ENCODE measurements at places on chromosomes 3 and 15. TPM values are rescaled to one million over a fixed set of nuclear protein-coding genes. Genes with fewer than 3 reads are reported as not detected.

The AHSG gene
- total RNA-seq: not detected

The HEXA gene
- total RNA-seq: 46.7 TPM

The PCLAF gene
- total RNA-seq: 61.5 TPM

The TMCO5A gene
- not detected for total RNA-seq

The PRR20G gene
- not detected for total RNA-seq

The ARHGEF26 gene
- 6.6 TPM for total RNA-seq

The MOBP gene
- total RNA-seq: not detected

The RASGRP1 gene
- total RNA-seq: 1.6 TPM

The ZNF860 gene
- 0.34 TPM for total RNA-seq

The FBN1 gene
- 73.7 TPM for total RNA-seq

DNA sequence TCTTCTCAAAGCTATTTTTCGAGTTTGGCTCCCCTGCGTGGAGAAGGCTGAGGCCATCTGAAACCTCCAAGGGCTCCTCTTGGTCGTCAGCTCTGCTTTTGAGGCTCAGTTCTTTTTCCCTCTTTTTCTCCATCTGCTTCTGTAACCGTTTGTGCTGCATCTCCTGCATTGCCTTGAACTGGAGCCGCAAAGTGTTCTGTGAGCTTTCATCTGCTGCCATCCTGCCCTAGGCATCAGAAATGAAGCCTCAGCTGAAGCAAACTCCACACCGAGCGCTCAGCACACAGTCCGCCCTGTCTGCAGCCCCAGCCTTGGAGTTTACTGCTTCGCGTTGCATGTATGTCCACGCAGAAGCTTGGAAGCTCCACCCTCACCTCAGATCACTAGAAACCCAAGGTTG lies 14.9 kb downstream of the CCDC13 start:
- no peak for DNase-seq

- no peak for DNase-seq
These were observed 5.2 kb downstream of the GOLGA8B start for GRCh38 chr15:34578283-34578674.

DNA sequence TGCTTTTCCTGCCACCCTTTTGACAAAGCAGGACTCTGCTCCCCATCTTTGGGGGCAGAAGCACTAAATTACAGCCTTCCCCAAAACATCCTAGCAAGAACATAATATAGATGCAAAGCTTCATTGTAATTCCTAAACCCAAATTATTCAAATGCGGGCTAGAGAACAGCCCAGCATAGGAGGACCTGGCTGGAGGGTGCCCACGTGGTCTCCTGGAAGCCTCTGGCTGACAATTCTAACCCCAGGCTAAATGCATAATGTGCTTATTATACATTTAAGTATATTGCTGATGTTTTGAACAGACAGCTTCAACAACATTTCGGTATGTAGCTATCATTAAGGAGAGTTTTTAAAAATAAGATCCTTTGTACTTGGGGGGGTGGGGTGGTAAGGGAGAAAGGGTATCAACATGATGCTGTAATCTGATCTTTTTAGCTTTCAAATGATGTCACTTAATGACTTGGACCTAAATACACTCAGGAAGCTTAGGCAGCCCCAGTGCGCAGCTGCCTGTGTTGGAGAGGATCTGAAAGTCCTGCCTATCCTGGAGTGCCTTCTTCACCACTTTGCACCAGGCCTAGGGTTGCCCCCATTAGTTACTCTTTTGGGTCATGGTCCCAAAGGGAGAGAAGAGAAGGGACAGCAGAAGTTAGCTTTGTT lies 57.2 kb upstream of the USP3 start:
- no peak for DNase-seq

GRCh38 chr15:70669966-70670658 lies 93.2 kb downstream of the UACA start:
- no peak for DNase-seq

DNA sequence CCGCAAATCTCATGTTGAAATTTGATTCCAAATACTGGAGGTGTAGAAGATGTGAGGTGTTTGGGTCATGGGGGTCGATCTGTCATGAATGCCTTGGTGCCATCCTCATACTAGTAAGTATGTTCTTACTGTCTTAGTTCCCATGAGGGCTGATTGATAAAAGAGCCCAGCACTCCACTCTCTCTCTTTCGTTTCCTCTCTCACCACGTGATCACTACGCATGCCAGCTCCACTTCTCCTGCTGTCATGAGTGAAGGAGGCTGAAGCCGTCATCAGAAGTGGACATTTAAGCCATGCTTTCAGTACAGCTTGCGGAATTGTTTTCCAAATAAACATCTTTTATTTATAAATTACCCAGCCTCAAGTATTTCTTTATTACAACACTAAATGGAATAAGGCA lies 6.1 kb downstream of the OR5H15 start:
- DNase-seq: no peak

DNA sequence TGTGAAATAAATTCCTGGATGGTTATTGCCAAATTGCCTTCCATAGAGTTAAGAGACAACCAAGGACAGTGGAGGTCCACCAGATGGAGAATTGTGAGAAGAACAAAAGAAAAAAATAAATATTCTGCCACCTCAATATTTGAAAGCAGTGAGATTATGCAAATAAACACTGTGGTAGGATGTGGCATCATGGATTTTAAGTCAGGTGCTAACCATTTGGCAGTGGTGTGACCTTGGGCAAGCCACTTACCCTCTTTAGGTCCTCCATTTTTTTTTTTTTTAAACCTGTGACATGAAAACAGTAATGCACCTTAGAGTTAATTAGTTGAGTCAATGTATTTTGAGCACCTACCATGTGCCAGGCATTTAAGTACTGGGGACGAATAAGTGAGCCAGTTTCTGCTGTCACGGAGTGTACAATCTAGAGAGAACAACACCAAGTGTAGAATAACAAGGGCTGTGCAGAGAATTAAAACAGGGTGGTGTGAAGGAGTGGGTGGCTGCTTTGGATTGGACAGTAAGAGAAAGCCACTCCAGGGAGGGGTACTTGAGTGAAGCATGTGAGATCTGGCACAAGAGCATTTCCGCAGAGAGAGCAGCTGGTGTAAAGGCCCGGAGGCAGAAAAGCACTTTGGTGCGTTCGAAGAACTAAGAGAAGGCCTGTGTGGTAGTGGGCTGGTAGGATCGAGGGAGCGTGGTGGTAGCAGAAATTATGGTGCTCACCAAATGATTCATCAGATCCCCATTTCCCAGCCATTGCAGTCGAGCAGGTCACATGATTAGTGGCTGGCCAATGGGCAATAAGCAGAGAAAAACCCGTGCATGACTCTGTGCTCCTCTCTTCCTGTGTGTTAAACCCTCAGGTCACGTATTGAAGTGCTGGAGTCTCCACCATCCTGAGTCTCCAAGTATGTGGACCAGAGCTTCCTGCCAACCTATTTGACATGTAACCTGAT lies 39.2 kb downstream of the CCK start:
- DNase-seq: peak; percentile 21

- DNase-seq: peak; percentile 51
These were observed 111.2 kb downstream of the LSM3 start for GRCh38 chr3:14289590-14290461.

GRCh38 chr3:113143353-113143752 lies 68.0 kb upstream of the BOC start:
- DNase-seq: no peak

DNA sequence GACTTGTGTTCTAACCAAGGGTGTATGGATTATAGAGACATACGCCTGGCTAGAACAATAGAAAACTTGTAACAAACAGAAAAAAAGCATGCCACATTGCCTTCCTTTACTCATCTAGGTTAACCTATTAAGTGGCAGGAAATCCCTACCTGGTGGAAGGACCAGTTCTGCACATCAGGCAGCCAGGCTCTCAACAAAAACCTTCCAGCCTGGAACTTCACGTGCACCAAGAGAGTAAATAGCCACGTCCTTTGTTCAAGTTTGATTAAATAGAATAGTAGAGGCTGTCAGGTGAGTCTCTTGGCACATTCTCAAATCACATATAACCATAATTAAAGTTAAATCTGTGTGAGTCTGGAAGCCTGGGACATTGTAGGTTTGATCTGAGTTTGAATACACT lies 85.0 kb upstream of the DPH6 start:
- DNase-seq: no peak

GRCh38 chr3:189841473-189842205 lies 210.4 kb downstream of the TP63 start:
- DNase-seq: no peak

GRCh38 chr15:63046917-63047760 lies 4.6 kb downstream of the TPM1 start:
- peak; percentile 66 for DNase-seq

- peak; percentile 33 for DNase-seq
These were observed 374.1 kb downstream of the RORA start for GRCh38 chr15:60854858-60855564.

GRCh38 chr15:48963524-48964113 lies at the start of gene SHC4:
Gene SHC4 (minus strand): TSS chr15:48963919. CDS start chr15:48963015, 904 bp downstream.
- DNase-seq: peak; percentile 78

DNA sequence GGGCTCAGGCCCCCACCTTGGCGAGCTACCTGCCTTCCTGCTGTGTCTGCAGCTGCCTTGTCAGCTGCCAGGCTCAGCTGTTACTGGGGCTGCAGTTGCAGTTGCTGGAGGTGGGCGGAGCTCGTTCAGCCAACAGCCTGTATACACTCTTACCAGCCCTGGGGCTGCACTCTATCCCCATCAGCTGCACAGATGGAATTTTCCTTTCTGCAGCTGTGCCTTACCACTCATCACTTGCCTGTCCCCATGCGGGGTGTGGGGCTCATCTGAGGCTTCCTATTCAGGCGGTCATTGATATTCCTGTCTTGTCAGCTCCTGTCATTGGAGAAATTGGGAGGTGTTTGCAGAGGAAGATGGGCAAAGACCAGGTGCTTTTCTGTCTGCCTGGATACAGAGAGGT lies 9.1 kb upstream of the SYN2 start:
- DNase-seq: no peak

DNA sequence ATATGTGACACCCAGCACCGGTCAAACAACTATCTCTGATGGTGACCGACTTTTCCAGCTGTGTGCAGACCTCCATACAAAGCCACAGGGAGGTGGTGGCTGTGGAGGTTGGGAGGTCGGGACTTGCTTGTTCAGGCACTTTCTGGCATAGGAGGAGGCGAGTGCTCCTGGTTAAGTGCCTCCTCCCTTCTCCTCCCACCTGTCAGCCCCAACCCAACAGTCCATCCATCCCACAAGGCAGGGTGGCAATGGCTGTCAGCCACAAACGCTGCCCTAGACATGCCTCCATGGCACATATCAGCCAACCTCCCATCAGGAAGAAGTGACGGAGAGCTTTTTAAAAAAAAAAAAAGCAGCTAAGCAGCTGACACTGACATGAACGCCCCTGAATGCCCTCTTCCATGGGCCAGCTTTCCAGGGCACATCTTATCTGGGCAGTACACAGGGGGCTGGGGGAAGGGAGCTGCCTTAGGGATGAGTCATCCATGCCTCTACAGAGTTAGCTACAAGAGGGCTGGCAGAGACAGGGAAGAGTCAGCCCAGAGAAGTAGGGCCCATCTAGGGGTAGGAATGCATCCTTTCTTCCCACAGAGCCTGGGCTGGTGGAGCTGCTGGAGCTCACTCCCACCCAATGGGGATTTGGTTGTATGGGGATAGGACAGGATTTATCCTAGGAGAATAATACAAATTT lies 41.2 kb downstream of the CCDC12 start:
- peak; percentile 92 for DNase-seq

- DNase-seq: no peak
These were observed 1097.8 kb downstream of the NAALADL2 start for GRCh38 chr3:175956964-175957363.

GRCh38 chr3:135263331-135263730 lies 468.3 kb downstream of the EPHB1 start:
- DNase-seq: no peak

DNA sequence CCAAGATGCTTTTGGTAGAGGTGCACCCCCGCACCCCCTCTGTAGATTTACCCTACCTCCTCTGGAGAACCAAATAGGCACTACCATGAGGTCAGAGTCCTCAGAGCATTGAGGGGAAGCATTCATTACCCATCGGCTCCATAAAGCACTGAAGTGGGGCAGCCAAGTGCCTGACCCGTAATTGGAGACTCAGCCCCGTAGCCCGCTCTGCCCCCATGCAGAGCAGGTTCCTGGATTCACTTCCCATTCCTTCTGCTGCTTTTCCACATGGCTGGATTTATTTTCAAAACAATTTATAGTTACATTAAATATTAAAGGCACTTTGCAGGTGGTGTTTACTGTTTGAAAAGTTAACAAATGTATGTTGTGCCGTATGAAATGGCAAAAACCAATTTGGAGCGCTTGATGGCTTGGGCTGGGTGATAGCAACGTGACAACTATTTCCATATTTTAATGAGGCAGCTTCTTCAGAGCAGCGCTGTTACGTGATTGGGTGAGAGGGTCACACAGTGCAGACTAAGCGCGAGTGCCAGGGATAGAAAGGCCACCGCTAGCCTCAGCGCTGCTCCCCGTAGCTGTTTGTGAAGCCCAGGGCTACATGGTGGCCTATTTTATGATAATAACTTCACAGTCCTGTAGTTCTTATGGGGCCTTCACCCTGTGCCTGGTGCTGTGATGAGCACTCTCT lies 373.8 kb upstream of the PROK2 start:
- no peak for DNase-seq

GRCh38 chr15:80970018-80970657 lies 19.5 kb downstream of the MESD start:
- DNase-seq: peak; percentile 61

DNA sequence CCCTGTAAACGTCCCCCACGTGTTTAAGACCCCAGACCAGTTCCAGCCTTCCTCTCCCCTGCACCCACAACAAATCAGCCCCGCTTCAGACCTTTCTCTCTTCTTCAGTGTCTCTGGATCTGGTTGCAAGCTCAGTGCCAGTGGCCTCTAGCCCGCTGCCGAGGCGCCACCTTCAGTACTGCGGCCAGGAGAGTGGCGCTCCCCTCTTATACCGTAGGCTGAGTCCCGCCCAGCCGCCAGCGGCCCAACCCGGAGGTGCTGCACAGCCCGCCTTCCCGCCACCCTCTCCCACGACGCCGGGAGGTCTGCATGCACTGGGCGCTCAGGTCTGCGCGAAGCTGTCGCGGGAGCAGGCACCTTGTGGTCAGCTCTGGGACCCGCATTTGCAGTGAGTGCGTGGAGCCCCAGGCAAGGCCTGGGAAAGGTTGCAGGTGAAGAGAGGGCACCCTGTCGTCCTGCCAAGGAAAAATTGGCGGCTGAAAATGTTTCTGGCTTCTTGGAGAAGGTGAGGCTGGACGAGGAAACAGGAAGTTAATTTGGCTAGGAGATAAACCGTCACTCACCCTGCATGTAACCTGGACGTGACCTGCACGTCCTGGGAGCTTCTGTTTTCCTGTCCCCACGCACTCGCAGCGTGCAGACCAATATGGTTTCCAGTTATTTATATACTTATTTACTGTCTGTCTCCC lies at the start of gene C2CD4B:
Gene C2CD4B (minus strand): TSS at position 182 of the 689 bp plus-strand sequence. CDS start 301 bp downstream, outside the sequence.
- peak; percentile 5 for DNase-seq

GRCh38 chr15:85547386-85547785 lies 167.0 kb downstream of the AKAP13 start:
- DNase-seq: no peak
